ENCODE measurements at places on chromosomes 13 and 19.
A peak's percentile ranks its signal among the peaks of the same experiment; 100 is the strongest.

DNA sequence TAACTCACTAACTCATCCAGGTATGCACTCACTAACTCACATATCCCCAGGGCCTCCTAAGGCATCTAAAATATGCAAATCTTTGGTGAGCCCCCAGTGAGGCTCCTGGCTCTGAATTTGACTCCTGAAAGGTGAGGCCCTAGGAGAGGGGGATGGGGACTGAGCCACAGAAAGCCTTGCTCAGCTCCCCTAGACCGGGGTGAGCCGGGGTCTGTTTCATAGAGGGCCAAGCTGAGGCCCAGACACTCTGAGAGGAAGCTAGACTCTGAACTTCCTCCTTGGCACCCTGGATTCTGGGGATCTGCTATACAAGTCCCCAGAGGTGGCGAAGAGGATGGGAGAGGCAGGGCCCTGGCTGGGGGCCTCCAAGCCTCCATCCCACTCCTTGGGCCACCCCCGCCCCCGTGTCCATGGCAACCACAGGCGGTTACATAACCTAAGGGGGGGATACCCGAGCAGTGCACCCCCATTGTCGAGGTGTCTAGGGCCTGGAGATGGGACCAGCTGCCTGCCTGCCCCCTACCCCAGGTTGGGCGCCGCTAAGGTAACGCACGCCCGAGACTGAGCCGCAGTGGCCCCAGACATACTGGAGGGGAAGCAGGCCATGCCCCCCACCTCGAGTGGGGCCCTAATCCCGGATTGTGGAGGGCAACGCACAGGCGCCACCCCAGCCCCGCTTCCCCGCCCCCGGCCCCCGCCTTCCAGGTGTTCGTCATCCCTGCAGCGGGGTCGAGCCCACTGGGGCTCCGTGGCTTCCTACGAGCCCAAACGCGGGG is 646 bp downstream of the ABHD8 start:
- no peak for DNase-seq
- no peaks in the 10 kb centered on the region for H3K27me3 ChIP-seq
- peak overlapping the region; percentile 98 for H3K27ac ChIP-seq
- H3K36me3 ChIP-seq, result peaks cover 21% of the 10 kb centered on the region

GRCh38 chr13:65841156-65841555 is 1389.0 kb downstream of the PCDH9 start:
- H3K4me3 ChIP-seq, result no peak overlapping the region
- no peaks in the 10 kb centered on the region for H3K27me3 ChIP-seq
- H3K36me3 ChIP-seq, result no peaks in the 10 kb centered on the region
- no peak for DNase-seq

- no peak overlapping the region for H3K27ac ChIP-seq
- no peaks in the 10 kb centered on the region for H3K27me3 ChIP-seq
- DNase-seq, result no peak
- H3K36me3 ChIP-seq, result no peaks in the 10 kb centered on the region
- no peaks in the 10 kb centered on the region for H3K4me1 ChIP-seq
Observed at GRCh38 chr13:69180034-69180433, 927.6 kb upstream of the ATXN8OS start.

GRCh38 chr13:68927387-68928026 is 1180.1 kb upstream of the ATXN8OS start:
- no peak overlapping the region for H3K27ac ChIP-seq
- no peak for DNase-seq
- H3K27me3 ChIP-seq, result no peaks in the 10 kb centered on the region
- no peaks in the 10 kb centered on the region for H3K4me1 ChIP-seq
- no peaks in the 10 kb centered on the region for H3K36me3 ChIP-seq

DNA sequence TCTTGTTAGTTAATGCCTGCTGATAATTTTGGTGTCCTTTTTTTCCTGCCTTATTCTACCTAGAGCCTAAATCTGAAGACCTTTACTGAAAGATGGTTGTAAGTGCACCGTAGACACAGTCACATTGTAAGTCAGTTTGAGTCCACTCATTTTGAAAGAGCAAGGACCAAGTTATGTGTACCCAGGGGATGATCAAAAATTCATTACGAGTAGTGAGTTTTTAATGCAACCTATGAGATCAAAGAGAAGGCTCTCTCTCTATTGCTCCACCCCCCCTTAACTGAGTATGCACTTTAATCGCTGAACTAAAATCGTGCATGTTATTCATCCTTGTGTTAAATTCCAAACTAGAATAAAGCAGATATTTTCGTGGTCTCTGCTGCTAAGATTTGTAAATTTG is 1.8 kb downstream of the RAP2A start:
- H3K27ac ChIP-seq, result no peak overlapping the region
- H3K4me3 ChIP-seq, result peak overlapping the region; percentile 95
- H3K27me3 ChIP-seq, result no peaks in the 10 kb centered on the region
- peaks cover 79% of the 10 kb centered on the region for H3K4me1 ChIP-seq
- peaks cover 4% of the 10 kb centered on the region for H3K36me3 ChIP-seq

DNA sequence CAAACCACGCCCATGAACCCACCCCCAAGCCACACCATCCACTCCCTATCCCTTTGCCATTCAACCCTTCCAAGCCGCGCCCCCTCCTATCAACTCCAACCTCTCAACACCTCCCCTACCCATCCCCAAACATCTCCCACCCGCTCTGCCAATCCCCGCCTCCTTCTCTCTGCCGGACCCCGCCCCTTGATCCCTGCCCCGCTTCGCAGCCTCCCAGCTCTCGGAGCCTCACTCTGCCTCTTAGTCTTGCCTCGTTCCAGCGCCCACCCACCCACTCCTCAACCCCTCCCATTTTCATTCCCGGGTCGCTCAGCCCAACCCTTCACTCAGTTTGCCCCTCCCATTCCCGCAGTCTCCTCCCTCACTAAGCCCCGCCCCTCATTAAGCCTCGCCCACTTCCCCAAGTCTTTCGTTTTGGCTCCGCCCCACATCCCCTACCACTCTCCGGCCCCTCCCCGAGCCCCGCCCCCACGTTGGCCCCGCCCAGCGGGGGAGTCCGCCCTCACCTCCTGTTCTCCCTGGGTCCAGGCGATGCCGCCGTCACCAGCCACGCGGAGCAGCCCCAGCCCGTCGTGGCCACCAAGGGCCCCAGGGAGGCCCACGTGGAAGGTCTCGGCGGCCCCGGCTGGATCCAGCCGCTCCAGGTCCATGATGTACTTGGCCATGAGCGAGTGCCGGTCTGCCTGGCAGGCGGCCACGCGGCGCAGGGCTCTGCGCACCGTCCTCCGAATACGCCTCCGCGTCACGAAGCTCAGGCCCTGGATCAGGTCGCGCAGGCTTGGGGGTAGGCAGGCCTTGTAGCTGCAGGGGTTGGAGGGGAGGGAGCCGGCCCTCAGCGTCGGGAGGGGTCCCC is 5.7 kb downstream of the JAK3 start:
- H3K27ac ChIP-seq, result no peak overlapping the region
- peaks cover 98% of the 10 kb centered on the region for H3K27me3 ChIP-seq
- H3K4me3 ChIP-seq, result peak overlapping the region; percentile 51
- H3K4me1 ChIP-seq, result peaks cover 15% of the 10 kb centered on the region

- no peak overlapping the region for H3K4me3 ChIP-seq
- DNase-seq, result no peak
- no peaks in the 10 kb centered on the region for H3K27me3 ChIP-seq
- no peaks in the 10 kb centered on the region for H3K4me1 ChIP-seq
- H3K27ac ChIP-seq, result no peak overlapping the region
- peaks cover 88% of the 10 kb centered on the region for H3K36me3 ChIP-seq
Observed at GRCh38 chr19:1985588-1986356, 29.7 kb downstream of the BTBD2 start.

DNA sequence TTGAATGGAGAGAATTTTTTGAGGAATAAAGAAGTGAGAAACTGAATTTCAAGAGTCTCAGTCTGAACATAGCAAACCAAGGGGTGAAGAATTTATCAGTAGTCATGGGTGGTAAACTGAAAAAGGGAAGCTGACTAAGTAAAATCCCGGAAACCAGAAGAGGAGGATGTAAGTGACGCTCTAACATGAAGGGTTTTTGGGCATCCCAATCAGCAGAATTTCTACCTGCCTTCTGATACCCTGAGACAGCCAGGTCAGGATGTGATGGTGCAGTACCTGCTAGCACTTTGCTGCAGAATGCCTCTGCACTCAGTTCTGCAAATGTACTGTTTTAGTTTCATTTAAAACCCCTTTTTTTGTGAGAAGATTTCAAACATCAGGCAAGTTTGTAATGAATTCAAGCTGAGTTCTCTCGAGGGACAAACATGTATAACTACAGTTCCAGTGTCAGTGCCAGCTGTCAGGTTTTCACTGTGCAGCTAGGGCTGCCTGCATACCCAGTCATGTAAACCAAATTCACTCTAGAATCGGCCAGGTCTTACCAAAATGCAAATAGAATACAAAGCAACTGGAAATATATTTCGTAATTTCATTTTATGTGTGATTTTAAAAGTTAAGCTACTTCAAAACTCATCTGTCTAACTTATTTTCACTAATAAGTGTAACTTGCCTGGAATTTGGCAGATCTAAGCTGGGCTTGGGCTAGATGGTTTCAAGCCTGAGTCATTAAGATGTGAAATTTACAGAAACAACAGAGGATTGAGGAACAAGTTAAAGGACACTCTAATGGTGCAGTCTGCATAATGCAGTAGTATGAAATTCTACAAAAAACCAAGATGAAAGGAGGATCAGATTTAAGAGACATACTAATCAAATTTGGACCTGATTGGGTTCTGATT is 13.8 kb downstream of the METTL21C start:
- H3K27me3 ChIP-seq, result no peaks in the 10 kb centered on the region
- H3K27ac ChIP-seq, result no peak overlapping the region
- no peak overlapping the region for H3K4me3 ChIP-seq
- DNase-seq, result no peak
- no peaks in the 10 kb centered on the region for H3K4me1 ChIP-seq
- peaks cover 39% of the 10 kb centered on the region for H3K36me3 ChIP-seq

DNA sequence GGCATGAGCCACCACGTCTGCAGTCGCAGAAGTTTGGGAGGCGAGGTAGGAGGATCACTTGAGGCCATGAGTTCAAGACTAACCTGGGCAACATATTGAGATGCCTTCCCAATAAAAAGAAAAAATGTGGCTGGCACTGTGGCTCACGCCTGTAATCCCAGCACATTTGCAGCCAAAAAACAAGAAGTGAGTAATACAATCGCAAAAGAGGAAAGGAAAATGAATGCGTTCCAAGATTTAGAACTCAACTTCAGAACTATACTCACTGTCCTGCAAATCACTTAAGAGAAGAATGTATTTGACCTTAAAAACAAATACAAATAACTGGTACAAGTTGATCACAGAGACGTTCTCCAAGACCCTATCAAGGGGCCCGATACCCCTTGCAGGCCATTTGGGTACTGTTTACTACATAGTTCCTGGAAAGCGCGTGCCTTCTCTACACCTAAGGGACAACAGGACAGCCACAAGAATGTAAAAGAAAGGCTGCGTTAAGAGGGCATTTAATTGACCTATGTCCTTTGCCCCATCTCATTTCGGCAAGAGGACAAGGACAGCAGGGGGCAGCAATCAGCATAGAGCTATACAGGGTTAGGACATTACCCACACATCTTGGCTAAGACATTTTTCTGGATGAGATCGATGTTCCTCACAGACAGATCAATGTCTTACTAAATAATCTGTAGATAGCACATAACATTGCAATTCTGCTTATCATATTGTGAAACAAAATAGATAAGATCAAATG is 41.3 kb downstream of the FLT3 start:
- peaks cover 33% of the 10 kb centered on the region for H3K27me3 ChIP-seq
- DNase-seq, result no peak
- no peaks in the 10 kb centered on the region for H3K4me1 ChIP-seq
- no peak overlapping the region for H3K27ac ChIP-seq
- no peaks in the 10 kb centered on the region for H3K36me3 ChIP-seq

DNA sequence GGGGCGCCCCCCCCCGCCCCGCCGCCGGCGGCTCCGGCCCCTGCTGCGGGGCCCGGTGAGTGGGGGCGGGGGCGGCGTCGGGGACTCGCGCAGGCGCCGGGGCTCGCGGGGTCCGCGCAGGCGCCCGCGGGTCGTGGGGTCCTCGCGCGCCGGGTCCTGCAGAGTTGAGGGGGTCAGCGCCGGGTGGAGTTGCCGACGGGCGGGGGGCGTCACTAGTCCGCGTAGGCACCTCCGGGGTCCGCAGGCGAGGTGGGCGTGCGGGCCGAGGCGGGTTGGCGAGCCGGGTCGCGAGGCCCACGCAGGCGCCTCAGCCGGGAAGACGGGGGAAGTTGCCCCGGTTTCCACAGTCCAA is 365 bp downstream of the PPP6R1 start:
- peak overlapping the region; percentile 99 for H3K4me3 ChIP-seq
- H3K36me3 ChIP-seq, result peaks cover 8% of the 10 kb centered on the region
- H3K4me1 ChIP-seq, result peaks cover 60% of the 10 kb centered on the region
- DNase-seq, result peak; percentile 31
- no peaks in the 10 kb centered on the region for H3K27me3 ChIP-seq
- peak overlapping the region; percentile 90 for H3K27ac ChIP-seq

GRCh38 chr13:23902975-23903905 is 5.9 kb upstream of the C1QTNF9B start:
- peaks cover 26% of the 10 kb centered on the region for H3K4me1 ChIP-seq
- DNase-seq, result no peak
- no peak overlapping the region for H3K27ac ChIP-seq
- H3K4me3 ChIP-seq, result peak overlapping the region; percentile 58
- H3K27me3 ChIP-seq, result peaks cover 37% of the 10 kb centered on the region
- H3K36me3 ChIP-seq, result no peaks in the 10 kb centered on the region

GRCh38 chr13:111479412-111479811 is 159.0 kb downstream of the TEX29 start:
- no peaks in the 10 kb centered on the region for H3K4me1 ChIP-seq
- no peak overlapping the region for H3K4me3 ChIP-seq
- DNase-seq, result no peak

DNA sequence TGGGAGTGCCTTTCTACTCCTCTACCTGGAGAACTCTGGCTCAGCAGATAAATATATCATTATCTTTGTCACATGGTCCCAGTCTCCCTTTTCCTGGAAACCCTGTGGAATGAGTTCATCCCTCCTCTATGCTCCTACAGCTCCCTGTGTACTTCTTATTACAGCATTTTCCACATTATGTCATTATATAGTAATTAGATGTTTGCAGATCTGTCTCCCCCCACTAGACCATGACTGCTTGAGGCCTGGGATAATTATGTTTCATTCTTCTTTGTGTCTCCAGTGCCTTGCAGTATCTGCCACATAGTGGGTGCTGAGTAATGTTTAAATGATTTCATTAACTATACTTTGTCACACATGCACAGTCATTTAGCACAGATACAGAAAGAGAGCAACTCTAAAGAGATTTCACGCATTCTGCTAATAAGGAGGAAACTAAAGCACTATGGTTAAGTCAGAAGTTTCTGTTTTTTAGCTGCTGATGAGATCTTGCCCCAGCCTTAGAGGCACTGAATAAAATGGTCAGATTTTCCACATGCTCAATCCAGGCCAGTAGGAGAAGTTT is 66.1 kb upstream of the DIAPH3 start:
- no peak overlapping the region for H3K27ac ChIP-seq
- no peak overlapping the region for H3K4me3 ChIP-seq
- DNase-seq, result no peak
- H3K4me1 ChIP-seq, result no peaks in the 10 kb centered on the region
- H3K36me3 ChIP-seq, result no peaks in the 10 kb centered on the region

Measured in left ventricle myocardium inferior (tissue), 1 donor.